ENCODE measurements at places on chromosomes 1 and 21.

DNA sequence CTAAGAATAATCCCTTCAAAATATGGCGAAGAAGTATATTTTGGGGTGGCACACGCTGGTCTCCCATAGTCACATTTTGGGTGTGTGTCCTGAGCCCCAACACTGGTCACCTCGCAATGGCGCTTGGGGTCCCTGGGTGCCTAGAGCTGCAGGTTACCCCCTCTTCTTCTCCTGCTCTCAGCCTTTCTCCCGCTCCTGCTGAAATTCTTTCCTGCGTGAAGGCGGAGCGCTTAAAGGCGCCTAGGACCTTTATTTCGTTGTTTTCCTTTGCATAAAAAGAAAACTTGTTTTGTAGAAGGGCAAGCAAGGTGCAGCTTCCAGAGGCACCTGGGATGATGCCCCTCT is 339 bp upstream of the PIK3CD start:
- H3K27ac ChIP-seq = no peak overlapping the region
- H3K4me1 ChIP-seq = peaks cover 2% of the 10 kb centered on the region
- no peak for DNase-seq

- H3K27me3 ChIP-seq = peaks cover 2% of the 10 kb centered on the region
- H3K4me1 ChIP-seq = no peaks in the 10 kb centered on the region
Measured at GRCh38 chr1:156172696-156173470, 19.5 kb downstream of the SEMA4A start.

DNA sequence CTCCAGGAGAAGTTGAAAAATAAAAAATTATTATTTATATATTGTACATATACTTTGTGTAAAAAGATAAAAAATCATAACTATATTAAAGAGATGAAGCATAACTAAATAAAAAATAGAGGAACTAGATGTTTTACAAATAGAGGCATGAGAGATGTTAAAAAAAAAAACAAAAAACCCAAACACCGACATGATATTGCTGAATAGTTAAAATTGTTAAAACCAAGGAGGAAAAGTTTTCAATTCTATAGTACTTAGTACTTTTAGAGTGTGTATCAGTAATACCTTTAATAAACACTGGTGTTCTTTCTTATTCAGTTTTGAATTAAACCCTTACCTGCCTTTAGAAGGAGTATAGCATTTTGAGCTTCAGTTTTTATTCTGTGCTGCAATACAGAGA is 32.1 kb downstream of the BACH1 start:
- peaks cover 33% of the 10 kb centered on the region for H3K4me1 ChIP-seq
- H3K27me3 ChIP-seq = no peaks in the 10 kb centered on the region
- no peak overlapping the region for H3K4me3 ChIP-seq

DNA sequence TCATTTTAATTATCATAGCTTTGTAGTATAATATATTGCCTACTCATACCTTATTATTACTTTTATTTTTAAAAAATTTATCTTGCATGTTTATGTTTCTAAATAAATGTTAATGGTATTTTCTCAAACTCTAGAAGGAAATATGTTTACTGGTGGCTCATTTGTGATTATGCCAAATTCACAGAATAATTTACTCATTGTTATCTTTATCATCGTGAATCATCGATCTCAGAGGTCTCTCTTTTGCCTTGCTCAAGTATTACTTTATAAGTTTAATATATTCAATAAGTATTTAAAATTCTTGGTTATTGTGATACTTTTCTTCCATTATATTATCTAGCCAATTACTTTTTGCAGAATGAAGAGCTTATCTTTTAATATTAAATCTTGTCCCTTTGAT is 836.7 kb upstream of the ADAMTS5 start:
- no peak overlapping the region for H3K27ac ChIP-seq
- H3K4me1 ChIP-seq = no peaks in the 10 kb centered on the region
- H3K36me3 ChIP-seq = no peaks in the 10 kb centered on the region
- no peak overlapping the region for H3K4me3 ChIP-seq
- no peaks in the 10 kb centered on the region for H3K27me3 ChIP-seq
- no peak for DNase-seq

DNA sequence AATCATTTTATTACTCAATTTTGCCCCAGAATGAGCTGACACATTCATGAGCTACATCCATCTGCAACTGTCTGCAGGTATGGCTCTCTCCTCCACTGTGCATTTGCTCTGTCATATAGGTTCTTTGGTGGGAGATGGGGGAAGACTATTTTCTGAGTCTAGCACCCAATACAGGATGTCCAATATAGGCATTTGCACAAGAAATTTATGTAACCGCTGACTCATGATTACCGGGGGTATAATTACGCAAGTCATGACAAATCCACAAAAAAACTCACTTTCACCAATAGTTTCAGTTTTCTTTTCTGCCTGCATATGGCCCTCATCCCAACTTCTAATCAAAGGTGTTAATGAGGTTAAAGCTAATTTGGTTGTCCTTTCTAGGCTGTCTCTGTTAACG is 17.5 kb upstream of the VSIG8 start:
- DNase-seq = peak; percentile 69
- H3K36me3 ChIP-seq = no peaks in the 10 kb centered on the region
- H3K27me3 ChIP-seq = no peaks in the 10 kb centered on the region

- H3K36me3 ChIP-seq = no peaks in the 10 kb centered on the region
- peak overlapping the region; percentile 89 for H3K27ac ChIP-seq
- H3K27me3 ChIP-seq = no peaks in the 10 kb centered on the region
- peak; percentile 39 for DNase-seq
- H3K4me1 ChIP-seq = peaks cover 10% of the 10 kb centered on the region
Measured at GRCh38 chr1:153728305-153729066, 636 bp downstream of the INTS3 start.

DNA sequence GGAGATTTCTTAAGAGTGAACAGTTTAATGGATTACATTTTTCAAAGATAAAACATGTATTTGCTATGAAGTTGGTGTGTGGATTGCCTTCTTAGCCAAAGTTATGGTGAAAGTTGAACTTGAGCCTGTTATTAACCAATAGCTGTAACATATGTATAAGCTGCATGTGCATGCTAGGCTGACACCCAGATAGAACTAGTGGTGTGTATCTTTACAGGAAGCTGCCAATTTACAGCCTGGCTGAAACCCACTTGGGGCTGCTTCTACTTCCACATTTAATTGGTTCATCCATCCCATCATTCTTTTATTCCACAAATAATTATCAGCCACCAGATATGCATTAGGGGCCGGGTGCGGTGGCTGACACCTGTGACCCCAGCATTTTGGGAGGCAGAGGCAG is 3.3 kb downstream of the PLA2G5 start:
- no peak overlapping the region for H3K27ac ChIP-seq
- no peak overlapping the region for H3K4me3 ChIP-seq
- no peaks in the 10 kb centered on the region for H3K36me3 ChIP-seq
- H3K4me1 ChIP-seq = no peaks in the 10 kb centered on the region

- no peaks in the 10 kb centered on the region for H3K36me3 ChIP-seq
- H3K4me3 ChIP-seq = no peak overlapping the region
- H3K27me3 ChIP-seq = peaks cover 10% of the 10 kb centered on the region
- H3K4me1 ChIP-seq = no peaks in the 10 kb centered on the region
- H3K27ac ChIP-seq = no peak overlapping the region
- no peak for DNase-seq
Measured at GRCh38 chr1:177183836-177184235, 13.1 kb downstream of the BRINP2 start.

GRCh38 chr1:213452501-213452900 is 401.5 kb downstream of the RPS6KC1 start:
- no peaks in the 10 kb centered on the region for H3K36me3 ChIP-seq
- no peaks in the 10 kb centered on the region for H3K27me3 ChIP-seq
- no peak for DNase-seq
- no peaks in the 10 kb centered on the region for H3K4me1 ChIP-seq

- no peak overlapping the region for H3K4me3 ChIP-seq
- H3K36me3 ChIP-seq = no peaks in the 10 kb centered on the region
- no peaks in the 10 kb centered on the region for H3K4me1 ChIP-seq
- H3K27ac ChIP-seq = no peak overlapping the region
Measured at GRCh38 chr1:247530785-247531184, 5.5 kb downstream of the OR2C3 start.

GRCh38 chr1:51899022-51899421 is 20.5 kb upstream of the NRDC start:
- peaks cover 21% of the 10 kb centered on the region for H3K4me1 ChIP-seq
- H3K36me3 ChIP-seq = no peaks in the 10 kb centered on the region
- H3K4me3 ChIP-seq = no peak overlapping the region

GRCh38 chr1:175413367-175413766 is 220.8 kb upstream of the KIAA0040 start:
- no peak for DNase-seq
- no peak overlapping the region for H3K4me3 ChIP-seq
- H3K27me3 ChIP-seq = no peaks in the 10 kb centered on the region
- no peaks in the 10 kb centered on the region for H3K4me1 ChIP-seq

Measured in astrocyte (in vitro differentiated cells and primary cell).